Stimulated activated CD8-positive, alpha-beta memory T cell treated with anti-CD3 and anti-CD28 coated beads, Interleukin-15, amount 100 ng/mL, for 4 hours (primary cell): ENCODE measurements at places on chromosomes 4 and X.

DNA sequence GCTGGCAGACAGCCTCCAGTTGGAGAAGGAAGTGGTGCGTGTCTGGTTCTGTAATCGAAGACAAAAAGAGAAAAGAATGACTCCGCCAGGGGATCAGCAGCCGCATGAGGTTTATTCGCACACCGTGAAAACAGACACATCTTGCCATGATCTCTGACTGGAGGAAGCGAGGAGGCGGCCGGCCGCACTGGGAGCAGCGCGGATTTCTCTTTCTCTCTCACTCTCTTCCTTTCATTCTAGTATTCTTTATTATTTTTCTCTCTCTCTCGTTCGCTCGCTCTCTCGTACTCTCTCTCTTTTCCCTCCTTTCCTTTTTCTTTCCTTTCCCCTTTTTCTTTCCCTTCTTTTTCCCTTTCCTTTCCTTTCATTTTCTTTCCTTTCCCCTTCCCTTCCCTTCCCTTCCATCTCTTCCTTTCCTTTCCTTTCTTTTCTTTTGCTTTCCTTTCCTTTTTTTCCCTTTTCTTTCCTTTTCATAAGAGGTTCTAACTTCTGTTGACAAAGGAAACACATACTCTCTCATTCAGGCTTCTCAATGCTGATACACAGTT, 1.2 kb downstream of the POU3F4 start:
- DNase-seq: no peak

- no peak for DNase-seq
Observed at GRCh38 chr4:159977907-159978617, 875.2 kb downstream of the RAPGEF2 start.

GRCh38 chr4:5957076-5957475, 61.2 kb downstream of the C4orf50 start:
- no peak for DNase-seq

DNA sequence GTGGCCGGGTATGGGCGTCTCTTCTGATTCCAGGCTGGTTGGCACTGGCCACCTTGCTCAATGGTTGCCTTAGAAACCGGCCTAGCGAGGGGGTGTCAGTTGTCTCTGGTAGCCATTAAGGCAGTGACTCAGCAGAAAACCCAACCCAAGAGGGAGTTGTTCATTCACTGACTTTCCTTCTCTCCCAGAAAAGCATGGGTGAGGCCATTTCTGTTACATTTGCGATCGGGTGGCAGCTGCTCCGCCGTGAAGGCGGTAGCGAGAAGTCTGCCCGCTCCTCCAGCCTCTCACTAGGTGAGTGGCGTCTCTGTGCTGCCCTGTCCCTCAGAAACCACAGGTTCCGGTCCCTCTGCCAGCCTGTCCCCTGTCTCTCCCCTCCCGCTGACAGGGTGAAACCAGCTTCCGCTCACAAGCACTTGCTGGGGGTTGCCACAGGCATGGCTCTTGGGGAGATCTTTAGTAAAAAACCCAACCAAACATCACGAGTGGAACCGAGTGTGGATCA, 17.4 kb downstream of the IRAK1 start:
- peak; percentile 32 for DNase-seq

DNA sequence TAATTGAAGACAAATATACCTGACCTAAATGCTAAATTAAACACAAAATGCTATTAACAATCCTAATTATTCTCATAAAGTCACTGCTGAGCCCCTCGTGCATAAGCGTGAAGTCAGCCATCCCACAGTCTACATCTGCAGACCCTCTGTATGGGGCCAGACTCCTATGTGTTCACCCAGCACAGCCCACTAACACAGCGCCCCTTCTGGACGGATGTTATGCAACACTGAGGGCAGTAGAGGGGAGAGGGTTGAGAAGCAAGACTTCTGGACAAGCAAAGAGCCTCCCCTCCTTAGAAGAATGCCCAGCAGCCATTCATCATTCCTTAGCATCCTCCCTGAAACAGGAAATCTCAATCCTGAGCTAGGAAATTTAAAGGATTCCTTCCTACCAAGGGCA, 7.9 kb downstream of the TRPC3 start:
- no peak for DNase-seq
